ENCODE measurements at places on chromosomes 16 and 17.

GRCh38 chr16:30777591-30778297, 9.3 kb downstream of the ZNF629 start:
- no peak for DNase-seq

DNA sequence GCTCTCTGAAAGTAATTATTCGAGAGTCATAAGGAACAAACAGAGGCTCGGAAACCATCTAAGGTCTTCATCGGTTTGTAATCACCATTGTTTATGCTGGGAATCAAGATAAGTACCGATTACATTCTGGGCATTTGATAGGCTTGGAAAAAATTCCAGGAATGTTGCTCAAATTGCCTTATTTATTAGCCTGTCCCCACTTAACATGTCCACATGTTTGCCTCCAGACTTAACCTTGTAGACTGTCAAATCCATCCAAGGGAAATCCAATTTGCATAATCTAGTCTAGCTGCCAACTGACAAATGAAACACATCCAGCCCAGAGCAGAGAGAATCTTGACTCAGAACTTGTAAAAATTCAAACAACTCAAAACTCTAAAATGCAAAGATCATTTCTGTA, 51.3 kb upstream of the TMC5 start:
- DNase-seq: no peak

- DNase-seq: no peak
These were observed 170.7 kb downstream of the CYB561 start for GRCh38 chr17:63275318-63275970.

- no peak for DNase-seq
These were observed 25.3 kb downstream of the MEOX1 start for GRCh38 chr17:43636426-43636825.

DNA sequence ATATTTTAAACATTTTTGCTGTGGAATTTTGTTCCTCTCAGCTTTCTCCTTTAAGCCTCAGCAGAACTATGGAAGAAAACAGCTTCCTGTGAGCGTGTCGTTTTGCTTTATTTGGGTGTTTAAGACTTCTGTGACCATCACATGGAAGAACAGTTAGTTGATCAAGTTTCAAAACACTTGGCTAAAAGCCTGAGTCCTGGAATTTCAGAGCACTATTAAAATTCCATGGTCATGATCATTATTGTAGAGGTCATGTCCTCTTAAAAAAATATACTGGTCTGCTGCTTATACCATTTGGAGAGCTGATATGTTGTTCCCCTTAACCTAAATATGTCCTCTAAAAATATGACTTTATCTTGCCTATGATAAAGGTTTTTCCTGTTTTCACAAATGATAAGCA, 12.6 kb upstream of the CDR2 start:
- no peak for DNase-seq

- DNase-seq: no peak
These were observed 7.4 kb downstream of the LRRC75A start for GRCh38 chr17:16484445-16485175.

DNA sequence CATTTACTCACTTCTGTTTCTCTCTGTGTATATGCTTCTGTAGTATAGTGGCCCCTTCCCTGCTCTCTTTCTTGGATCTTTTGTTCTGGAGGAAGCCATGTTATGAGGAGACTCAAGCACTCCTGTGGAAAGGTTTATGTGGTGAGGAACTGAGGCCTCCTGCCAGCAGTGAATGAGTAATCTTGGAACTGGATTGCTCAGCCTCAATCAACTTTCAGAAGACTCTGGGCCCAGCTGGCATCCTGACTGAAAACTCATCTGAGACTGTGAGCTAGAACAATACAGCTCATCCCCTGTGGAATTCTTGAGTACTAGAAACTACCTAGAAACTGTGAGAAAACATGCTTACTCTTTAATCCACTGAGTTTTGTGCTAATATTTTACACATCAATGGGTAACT, 133.1 kb upstream of the ZKSCAN2 start:
- DNase-seq: no peak

DNA sequence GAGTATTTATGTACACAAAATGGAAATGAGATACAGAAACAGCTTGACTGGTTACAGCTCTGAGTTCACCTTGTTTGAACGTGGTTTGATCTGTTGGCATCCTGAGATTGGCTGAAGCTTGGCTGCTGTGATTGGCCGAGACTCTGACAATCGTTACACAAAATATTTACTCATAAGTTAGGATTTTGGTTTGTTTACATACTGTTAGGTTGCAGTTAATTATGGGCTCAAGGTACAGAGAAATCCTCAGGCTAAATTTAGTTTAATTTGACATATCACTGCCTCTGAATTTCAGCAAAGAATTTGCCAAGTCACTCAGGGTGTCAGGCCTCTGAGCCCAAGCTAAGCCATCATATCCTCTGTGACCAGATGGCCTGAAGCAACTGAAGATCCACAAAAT, 227.3 kb downstream of the COPRS start:
- no peak for DNase-seq

GRCh38 chr17:51734462-51734861, 424.1 kb downstream of the CA10 start:
- DNase-seq: no peak

DNA sequence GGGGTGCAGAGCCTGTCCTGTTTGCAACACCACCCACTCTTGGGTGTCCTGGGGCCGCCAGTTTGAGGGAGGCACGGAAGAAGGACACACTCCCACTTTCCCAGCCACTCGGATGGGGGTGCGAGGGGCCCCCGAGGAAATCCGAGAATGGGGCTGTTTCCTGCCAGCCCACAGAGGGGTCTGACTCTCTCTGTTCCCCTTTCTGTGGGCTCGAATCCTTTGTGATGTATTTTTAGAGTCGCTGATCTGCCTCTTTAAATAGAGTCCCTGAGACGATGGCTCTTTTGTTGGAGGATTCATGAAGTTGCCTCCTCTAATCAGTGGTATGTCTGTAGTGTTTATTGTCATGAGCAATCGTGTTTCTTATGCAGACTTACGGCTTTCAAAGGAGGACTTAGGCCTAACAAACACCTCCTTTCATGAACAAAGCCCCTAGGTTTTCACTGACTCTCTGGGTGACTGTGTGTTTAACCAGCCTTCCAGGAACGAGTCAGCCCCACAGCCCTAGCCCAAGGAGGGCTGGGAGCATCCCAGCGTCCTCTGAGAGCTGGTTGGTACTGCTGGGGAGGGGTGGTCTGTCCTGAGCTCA, 29.1 kb downstream of the CIBAR2 start:
- no peak for DNase-seq

- DNase-seq: no peak
These were observed 73.9 kb upstream of the AKTIP start for GRCh38 chr16:53576904-53577303.

DNA sequence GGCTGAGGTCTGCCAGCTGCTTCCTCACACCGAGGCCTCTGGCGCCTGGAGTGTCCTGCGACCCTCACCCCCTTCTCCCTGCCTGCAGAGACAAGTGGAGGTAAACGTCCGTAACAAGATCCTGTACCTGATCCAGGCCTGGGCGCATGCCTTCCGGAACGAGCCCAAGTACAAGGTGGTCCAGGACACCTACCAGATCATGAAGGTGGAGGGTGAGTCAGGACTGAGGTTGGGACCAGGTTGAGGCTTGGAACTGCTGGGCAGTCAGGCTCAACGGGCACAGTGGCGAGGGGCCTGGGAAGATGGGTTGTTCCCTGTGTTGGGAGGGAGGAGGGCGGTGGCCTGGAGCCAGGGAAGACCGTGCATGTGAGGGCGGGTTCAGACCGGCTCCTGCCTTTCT, 4.8 kb downstream of the HGS start:
- DNase-seq: no peak

GRCh38 chr16:86403085-86403484, 107.2 kb upstream of the FOXF1 start:
- DNase-seq: no peak

DNA sequence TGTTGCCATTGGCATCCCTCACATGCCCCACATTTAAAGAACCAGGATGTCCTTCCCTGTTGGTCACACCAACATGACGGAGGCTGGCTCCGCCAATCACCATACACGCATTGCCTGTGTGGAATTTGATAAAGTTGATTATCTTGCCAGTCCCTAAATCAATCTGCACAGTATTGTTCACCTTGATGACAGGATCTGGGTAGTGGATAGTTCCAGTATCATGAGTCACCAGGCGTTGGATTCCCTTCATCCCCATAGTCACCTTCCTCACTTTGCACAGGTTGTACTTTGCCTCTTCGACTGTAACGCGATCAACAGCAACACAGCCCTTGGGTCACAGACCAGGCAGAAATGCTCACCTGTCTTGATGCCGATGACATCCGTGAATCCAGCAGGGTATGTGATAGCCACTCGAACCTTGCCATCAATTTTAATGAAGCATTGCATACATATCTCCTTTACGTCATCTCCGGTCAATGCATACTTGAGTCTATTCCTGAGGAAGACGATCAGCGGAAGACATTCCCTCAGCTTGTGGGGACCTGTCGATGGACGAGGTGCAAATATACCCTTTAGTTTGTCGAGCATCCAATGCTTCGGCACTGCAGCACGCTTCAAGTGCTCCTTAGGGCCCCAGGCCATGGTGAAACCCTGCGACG, 14.2 kb downstream of the CTRB2 start:
- no peak for DNase-seq

DNA sequence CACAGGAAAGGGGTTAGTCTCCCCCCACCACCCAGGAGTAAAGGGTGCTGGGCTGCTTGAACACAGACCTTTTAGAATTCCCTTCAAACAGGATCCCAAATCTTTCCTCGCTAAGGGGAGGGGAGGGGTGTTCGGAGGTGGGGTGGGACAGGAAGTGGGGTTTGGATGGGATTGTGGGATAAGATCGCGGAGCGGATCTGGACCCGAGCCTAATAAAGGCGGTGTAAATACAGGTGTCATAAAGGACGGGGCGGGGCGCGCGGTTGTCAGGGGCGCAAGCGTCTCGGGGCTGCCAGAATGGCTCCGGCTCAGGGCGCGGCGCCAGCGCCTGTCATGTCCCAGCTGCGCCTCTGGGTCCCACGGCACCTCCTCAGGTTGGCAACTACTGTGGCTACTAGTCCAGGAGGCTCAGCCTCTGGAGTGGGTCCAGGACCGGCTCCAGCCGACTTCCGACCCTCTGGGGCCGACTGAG, 59.8 kb upstream of the FBXO47 start:
- no peak for DNase-seq

DNA sequence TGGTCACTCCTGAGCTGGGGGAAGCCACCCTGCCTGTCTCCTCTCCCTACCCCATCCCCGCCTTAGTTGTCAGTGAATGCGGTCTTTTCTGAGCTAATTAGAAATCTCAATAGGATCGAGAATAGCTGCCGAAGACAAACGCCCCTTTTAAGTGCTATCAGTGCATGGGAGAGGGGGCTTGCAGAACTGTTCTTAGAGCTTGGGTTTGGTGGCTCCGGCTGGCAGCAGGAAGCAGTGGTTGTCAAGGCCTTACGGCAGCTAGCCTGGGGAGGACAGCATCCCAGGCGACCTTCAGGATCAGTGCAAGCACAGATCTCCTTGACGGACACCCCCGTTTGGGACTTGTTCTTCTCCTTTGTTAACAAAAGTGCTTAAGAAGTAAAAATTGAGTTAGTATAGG, 195.1 kb downstream of the CCDC182 start:
- DNase-seq: no peak

DNA sequence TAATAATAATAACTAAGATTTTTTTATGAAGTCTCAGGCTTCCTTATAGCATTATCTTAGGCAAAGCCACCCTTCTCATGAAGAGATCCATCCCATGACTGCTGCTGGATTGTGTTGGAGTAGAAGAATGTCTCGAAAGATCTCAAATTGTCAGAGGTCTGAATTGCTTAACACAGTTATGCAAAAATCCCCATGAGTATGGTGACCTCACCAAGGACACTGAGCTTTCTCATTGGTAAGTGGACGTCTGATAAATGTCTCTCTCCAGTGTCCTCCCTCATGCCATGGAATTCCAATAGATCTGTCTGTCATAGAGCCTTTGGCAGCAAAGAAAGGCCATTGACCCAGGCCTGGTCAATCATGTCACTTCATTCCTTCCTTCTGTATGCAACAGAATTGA, 264.5 kb downstream of the CDH11 start:
- DNase-seq: no peak

DNA sequence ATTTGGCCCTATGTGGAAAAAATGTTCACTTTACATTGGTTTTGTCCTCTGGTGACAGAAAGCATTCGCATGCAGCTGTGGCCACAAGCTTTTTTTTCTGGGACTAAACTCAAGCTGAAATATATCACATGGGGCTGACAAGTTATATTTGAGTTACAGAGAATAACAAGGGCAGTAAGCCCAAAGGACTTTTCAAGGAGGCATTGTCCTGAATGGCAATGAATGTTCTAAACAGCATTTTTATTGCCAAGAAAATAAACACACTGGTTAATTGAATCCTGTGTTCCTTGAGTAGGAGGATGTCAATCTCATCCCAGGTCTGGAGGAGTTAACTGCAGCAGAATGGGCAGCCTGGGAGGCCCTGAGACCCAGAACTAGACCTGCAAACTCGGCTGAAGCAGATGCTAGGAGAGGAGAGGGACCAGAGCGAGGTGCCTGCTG, 114.5 kb downstream of the COPRS start:
- DNase-seq: no peak

Data from dorsolateral prefrontal cortex (tissue), 122 donors.